ACHN (cell line): ENCODE measurements at places on chromosomes 5 and 9.
A peak's percentile ranks its signal among the peaks of the same experiment; 100 is the strongest.

GRCh38 chr9:95826183-95826838 is 49.2 kb upstream of the ERCC6L2 start:
- DNase-seq, result no peak

DNA sequence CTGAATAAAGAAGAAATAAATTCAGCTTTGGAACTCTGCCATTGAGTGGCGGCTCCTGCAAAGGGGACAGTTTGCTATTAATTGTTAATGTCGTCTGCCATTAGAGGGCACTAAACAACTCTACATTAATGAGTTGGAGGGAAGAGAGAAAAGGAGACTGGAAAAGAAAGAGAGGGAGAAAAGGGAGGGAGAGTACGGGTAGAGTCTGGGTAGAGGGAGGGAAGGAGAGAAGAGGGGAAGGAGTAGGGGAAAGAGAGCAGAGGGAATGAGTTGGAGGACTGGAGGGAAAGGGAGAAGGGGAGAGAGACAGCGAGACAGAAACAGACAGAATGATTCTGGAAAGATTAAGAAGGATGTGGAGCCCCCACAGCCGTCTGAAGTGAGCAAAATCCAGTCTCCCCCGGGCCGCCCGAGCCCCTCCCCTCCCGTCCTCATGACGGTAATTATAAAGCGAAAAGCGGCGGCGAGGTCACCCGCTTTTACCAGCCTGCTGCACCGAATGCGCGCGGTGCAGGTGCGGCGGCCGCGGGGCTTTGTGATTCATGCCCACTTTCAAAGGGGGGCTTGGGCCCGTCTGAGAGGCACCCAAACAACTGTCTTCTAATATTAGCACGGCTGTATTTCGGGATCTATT is 1.9 kb upstream of the FST start:
- peak; percentile 53 for DNase-seq

DNA sequence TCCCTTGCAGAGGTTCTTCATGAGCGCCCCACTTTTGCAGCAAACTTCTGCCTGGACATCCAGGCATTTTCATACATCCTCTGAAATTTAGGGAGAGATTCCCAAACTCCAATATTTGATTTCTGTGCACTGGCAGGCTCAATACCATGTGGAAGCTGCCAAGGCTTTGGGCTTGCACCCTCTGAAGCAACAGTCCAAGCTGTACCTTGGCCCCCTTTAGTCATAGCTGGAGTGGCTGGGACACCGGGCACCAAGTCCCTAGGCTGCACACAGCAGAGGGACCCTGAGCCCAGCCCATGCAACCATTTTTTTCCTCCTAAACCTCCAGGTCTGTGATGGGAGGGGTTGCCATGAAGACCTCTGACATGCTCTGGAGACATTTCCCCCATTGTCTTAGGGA is 74.7 kb downstream of the ZFAND5 start:
- DNase-seq, result no peak

DNA sequence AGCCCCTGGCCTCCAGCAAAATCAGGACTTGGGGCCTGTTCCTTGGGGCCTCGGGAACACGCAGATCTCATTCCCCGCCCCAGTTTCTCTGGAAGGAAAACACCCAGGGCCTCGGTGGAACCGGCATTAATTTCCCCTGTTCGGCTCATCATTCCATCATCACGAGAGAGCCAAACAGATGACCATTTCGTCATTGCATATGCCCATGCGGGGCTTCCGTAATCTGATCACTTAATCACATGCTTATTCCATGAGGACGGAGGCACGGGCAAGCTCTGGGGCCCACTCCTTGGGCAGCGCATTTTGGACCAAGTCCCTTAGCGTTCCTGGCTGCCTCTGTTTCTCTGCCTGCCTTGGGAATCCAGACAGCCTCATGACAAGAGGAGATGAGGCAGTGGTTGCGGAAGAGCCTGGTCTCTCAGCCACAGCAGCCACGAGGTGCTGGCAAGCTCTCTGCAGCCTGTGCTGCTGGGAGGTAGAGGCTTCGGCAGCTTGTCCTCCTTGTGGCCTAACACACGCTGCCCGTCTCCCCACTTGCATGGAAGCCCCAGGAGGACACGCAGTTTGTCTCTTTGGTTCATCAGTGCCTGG is 65.0 kb upstream of the IER5L start:
- DNase-seq, result no peak

GRCh38 chr5:672329-673160 is 20.6 kb downstream of the TPPP start:
- DNase-seq, result peak; percentile 73

DNA sequence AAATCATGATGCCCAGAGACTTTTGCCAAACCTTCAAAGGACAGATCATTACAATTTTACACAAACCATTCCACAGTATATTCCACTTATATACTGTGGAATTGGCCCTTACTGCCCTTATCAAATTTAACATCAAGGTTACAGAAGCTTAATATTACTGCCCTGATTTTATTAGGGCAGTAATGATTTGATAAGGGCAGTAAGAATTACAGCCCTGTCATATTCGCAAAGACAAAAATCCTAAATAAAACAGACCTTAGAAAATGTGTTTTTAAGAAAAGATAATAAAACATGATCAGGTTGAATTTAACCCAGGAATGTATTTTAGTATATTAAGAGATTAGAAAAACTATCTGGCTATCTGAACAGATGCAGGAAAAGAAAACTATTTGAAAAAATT is 7.7 kb upstream of the TMEM161B start:
- no peak for DNase-seq

GRCh38 chr5:180370861-180371641 is 17.9 kb upstream of the GFPT2 start:
- no peak for DNase-seq

DNA sequence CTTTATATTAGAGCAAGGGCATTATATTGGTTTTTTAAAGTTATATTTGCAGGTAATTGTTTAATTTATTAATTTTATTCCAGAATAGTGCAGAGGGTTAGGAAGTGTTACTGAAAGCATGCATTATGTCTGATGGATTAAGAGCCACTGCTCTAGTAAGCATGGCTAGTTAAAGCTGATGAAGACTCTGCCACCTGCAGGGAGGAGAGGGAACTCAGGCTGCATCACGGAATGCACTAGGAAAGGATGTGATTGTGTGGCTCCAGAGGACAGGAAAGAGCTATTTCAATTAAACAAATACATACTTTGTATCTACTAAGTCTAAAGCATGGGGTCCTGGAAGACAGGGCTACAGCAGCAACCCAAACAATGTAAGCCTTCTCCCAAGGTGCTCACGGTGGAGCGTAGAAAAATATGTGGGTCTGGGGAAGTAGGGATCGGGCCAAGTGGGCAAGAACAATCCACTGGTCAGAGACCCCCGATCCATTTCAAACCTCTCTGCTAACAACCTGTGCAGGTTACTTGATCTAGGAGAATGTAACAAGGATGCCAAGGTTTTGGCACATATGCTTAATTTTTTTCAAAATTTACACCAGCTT is 15.3 kb upstream of the GRXCR2 start:
- peak; percentile 51 for DNase-seq

DNA sequence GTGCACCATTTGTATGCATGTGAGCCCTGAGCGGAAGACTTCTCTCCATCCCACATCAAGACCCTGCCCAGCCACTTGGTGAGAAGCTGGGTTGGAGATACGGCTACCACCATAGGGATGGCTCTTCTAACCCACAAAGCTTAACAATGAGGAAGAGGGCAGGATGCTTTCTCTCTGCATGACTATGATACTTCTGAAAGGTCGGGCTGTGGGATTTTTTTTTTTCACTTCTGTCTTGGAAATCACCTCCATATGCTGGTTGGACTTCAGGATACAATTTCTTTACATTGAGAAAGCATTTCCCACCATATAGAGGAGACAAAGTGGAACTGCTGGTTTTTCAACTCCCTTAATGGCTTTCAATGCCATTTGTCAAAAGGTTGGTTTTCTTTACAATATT is 30.5 kb downstream of the ZNF366 start:
- DNase-seq, result no peak

- no peak for DNase-seq
Measured at GRCh38 chr5:170782438-170782837, 1.1 kb upstream of the GABRP start.

DNA sequence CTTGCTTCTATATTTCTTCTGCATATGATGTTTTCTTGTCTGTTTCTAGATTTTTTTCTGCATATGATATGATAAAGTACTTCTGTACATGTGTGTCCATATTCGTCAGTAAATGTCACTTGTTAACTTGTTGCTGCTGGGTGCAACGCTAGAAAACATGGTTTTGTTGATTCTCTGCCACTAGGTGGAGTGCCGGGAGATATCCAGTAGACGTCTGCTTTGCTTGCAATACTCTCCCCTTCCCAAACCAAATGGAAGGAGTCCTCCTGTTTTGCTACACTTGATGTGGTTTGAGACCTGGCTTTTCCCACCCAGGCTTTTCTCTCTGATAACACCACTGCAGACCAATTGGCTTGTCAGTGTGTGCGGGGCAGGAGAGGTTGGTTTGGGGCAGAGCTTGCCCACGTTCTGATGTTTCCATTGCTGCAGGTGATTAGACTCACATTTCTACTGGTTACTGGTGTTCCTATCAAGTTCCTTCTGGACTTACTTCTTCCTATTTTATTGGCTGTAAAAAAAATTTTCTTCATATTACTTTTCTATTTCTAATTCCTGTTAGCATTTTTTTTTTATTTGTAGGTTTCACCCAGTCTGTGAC is 900.0 kb upstream of the CDH10 start:
- peak; percentile 64 for DNase-seq

DNA sequence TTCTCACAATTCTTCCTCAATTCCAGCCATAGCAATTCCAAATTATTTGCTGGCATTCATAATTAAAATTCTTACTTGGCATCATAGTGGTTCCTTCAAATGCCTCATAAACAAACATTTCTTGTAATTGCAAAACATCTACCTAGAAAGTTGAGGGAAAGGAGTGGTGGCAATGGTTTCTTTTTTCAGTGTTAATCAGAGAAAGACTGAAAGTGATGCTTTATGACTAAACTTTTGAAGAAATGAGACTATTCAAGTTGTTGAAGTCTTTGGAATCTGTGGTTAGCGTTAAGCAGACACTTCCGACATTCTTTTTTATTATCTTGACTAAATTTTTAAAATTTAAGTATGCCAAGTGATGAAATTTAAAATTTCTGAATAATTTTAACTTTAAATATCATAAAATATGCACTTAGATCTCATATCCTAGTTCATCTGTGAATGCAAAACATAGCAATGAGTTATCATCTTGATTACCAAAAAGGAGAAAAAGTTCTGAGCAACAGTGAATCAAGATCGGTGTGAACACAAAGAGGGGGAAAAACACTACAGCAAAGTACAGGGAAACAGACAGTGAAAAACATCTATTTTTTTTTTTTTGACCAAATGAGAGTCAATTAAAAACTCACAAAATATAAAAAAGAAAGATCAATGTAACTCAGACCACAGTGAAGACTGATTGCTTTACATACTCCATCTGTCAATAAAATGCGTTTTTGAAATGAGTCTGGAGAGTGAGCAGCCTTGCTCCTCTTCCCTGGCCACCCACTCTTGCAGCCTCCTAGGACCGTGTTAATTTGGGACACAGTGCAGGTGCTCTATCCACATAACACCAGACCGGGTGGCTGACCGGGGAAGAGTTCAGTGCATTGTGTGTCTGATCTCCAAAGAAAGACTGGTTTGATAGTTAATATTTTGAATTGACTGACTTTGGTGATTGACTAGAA is 20.6 kb upstream of the IL7R start:
- no peak for DNase-seq

GRCh38 chr9:104923740-104924139 is 4.2 kb downstream of the ABCA1 start:
- no peak for DNase-seq

GRCh38 chr5:173453167-173453566 is 125.0 kb upstream of the STC2 start:
- no peak for DNase-seq

GRCh38 chr9:77513457-77513856 is 134.7 kb downstream of the GNA14 start:
- DNase-seq, result no peak

DNA sequence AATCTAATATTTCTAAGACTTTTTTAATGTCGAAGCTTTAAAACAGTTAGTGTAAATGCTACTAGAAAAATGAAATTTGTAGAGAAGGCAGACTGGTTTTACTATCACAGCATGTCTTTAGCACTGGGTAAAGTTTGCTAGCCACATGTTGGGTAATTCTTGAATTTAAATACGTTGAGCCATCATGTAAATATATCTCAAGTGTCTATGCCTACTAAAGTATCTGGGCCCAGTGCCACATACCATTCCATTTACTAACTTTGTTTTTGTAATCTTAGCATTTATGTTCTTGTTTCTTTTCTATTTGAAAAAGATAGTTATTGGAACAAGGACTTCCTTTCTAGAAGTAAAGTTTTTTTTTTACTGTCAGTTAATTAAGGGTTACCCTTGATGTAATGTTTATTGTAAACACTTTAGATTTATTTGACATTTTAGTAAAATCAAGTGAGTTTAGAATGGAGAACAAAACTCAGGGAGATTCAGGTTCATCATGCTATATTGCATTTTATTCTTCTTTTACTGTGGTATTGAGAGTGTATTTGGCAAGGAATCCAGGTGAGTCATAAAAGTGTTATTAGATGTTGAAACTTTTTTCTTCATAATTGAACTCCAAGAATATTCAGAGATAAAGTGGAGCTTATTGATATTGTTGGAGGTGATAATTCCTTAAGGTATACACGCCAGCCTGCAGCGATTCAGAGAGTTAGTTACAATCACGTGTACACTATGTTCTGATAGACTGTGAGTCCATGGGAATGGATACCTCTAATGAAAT is 182.4 kb downstream of the CCDC171 start:
- peak; percentile 33 for DNase-seq

GRCh38 chr5:127505905-127506304 is 11.5 kb upstream of the PRRC1 start:
- no peak for DNase-seq

DNA sequence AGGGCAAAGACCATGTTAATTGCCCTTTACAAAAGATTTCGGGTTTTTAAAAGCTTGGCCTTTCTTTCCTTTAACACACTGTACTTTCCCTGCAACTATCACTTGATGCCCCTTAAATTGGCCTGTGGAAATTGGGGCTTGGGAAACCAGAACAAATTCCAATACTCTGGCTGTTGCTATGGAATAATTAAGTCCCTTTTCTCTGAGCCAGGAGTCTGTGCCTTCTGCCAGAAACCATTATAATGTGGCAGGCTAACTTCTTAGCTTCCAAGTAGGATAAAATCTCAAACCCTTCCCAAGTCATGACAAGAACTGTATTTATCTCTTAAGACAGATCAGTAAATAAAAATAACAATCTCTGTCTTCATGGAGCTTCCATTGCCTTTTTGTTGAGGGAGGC is 1.1 kb upstream of the SPINK1 start:
- no peak for DNase-seq

DNA sequence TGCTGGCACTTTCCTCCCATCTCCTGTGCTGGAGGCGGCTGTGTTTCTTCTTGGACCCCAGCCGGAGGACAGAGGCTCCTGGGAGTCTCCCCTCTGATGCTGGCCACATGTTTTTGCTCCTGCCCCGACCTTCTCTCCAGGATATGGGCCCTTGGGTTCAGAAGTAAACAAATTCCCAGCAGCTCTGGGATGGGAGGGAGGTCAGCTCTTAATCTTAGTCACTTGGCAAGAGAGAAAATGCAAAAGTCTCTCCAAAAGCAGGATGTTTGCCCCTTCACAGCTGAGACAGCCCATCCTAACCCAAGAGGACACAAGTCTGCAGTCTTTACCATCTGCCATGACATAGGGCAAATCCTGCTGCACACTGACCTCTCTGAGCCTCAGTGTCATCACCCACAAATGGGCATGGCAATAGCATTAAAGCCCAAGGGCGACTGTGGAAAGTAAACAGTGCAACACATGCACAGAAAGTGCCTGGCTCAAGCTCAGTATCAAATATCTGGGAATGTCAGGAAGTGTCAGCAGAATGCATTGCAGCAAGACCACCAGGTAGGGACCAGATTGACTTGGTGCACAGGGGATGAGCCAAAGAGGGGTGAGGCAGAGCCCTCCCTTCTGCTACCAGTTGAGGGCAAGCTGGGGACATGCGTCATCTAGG is 117.0 kb upstream of the CXCL14 start:
- no peak for DNase-seq
